ENCODE measurements at places on chromosomes 7 and 10.

DNA sequence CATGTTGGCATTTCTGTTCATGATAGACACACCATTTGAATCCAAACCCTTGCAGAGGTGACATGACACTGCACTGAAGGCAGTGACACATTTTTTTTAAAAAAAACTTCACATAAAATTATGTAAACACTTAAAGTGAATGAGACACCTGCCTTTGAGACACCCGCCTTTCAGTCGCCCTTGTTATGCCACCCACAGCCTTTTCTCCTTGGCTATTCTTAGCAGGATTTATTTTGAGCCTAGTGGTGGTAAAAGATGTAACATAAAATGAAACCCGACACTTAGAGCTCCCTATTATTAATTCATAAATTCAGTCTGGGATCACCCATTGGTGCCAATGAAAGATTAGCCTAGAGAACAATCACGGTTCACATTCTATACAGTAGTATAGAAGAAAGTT lies 161.3 kb downstream of the DYNC1I1 start:
- no peak for DNase-seq

DNA sequence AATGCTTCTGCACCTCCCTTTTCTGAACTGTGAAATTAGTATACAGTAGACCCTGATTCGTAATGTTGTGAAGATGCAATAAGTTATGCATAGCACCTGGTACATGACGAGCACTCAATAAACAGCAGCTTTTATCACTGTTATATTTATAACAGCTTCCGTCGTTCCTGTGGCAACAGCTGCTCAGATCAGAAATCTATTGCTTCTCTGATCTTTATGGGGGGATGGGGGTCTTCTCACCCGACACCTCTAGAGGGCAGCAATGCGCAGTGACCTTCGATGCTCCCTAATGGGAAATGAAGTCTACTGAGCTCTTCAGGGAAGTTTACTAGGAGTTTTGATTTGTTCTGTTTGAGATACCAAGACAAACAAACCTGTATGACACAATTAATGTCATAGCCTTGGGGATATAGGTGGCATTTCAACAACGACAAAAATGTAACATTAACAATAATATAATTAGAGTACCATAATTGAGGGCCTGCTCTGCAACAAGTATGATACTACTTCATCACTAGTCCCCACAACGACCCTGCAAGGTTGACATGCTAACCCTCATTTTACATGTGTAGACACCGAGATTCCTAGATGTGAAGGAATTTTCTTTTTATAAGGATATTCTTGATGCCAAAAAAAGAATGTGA lies 289.6 kb downstream of the SFMBT2 start:
- DNase-seq, result peak; percentile 29

- peak; percentile 10 for DNase-seq
Observed at GRCh38 chr7:12403287-12404181, at the start of gene VWDE. Gene VWDE, minus strand, starts transcription at chr7:12403865. Its CDS starts 149 bp downstream, at chr7:12403716.

DNA sequence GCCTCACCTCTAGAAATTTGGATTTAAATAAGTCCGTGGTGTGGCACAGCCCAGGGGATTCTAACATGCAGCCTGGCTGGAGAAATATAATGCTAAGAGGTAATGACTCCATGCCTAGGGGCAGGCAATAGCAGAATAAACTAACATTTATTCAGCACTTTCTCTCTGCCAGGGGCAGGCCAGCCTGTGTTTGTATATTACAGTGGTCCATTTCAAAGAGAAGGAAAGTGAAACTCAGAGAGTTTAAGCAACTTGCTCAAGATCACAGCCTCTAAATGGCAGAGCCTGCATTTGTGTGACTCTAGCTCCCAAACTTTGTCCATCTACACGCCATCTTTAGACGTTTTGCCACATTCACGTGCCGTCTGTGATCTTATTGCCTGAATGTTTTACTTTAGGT lies 6.7 kb upstream of the LRRC18 start:
- DNase-seq, result no peak

DNA sequence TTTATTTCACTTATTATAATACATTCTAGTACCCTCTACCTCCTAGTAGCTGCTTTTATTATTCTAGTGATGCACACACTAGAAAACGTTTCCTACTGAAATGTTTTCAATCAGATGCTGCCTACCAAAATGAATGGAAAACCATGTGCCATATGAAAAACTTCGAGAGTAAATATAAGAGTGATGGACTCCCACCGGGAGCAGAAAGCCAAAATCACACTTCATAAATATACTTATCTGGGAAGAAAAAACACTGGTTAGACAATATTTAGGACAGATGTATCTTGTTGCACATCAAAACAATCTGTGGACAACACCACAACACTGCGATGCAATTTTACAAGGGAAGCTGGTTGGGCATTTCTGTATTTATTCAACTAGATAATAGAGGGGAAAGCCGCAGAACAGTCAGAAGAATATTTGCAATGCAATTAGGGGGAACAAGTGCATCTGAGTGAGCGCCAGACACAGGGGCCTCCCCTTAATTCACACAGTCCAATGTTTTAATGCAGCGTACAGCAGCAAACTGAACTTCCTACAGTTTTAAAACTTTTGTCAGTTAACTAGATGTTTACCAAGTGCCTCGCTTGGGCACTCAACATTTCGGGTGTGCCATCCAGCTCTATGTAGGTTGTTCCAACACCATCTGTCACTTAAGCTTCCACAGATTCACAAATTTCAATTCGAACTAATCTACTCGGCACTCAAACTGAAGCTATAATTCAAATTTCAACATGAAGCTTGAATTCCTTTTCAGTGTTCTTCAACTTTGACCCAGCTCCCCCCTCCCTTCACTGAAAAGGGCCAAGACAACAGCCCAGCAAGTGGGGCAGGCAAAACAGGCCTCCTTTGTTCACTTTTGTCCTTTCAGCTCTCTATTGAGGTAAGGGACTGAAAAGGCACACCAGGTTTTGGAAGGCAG lies 7.4 kb downstream of the NRCAM start:
- DNase-seq, result no peak

GRCh38 chr7:66894463-66895080 lies 26.5 kb upstream of the TMEM248 start:
- peak; percentile 55 for DNase-seq

- no peak for DNase-seq
Observed at GRCh38 chr7:139059905-139060304, 24.1 kb upstream of the ZC3HAV1L start.

GRCh38 chr10:28403090-28403489 lies 100.2 kb upstream of the MPP7 start:
- no peak for DNase-seq

DNA sequence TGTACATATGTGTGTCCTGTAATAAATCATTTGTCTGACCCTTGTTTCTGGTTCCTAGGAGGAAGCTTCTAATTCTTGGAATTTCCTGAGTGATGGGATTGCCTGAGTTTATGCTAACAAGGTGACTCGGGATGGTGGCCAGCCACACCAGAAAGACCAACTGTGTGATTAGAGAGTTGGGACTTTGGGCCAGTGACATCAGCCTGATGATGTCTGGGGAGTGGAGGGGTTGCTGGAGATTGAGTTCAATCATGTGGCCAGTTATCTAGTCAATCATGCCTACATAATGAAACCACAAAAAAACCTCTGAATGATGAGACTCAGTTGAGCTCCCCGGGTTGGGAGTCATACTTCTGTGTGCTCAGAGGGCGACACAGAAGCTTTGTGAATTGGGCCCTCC lies 23.5 kb upstream of the CARD11 start:
- DNase-seq, result no peak

DNA sequence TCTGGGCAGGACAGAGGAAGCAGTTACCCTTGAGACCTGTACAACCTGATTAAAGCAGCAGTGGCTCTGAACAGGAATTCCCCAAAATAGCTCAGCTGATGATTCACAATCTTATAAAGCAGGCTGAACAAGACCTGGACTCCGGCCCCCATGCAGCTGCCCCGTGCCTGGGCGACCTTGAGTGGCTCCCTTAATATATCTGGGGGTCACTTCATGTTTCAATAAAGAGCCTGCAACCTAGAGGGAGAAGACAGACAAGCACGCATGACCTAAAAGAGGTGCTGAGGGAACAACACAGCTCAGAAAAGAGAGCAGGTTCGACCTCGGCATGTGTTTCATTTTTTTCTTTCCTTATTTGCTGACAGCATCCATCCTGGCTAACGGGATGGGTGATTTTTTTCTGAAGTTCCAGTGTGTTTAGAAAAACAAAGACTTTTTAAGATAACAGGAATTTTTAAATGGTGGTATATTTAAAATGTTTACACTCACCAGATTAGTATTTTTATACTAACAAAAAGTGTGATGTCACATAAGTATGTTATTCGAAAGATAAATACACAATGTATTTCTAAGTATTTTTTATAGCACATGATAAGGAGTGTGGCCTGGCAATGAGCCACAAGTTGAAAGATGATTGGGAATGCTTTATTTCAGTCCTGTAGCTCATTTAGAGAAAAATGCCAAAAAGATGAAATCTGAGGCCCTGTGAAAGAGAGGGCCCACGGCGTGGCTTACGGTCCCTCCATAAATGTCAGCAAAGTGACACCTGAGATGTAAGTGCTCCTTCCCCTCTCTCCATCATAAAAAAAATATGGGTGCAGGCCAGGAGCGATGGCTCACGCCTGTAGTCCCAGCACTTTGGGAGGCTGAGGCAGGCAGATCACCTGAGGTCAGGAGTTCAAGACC lies 161.3 kb downstream of the SLIT1 start:
- peak; percentile 72 for DNase-seq

- peak; percentile 38 for DNase-seq
Observed at GRCh38 chr7:142956951-142957623, 5.1 kb downstream of the KEL start.

- no peak for DNase-seq
Observed at GRCh38 chr7:144957998-144958397, 122.1 kb upstream of the TPK1 start.

GRCh38 chr10:99698504-99699080 lies 33.3 kb downstream of the COX15 start:
- no peak for DNase-seq

DNA sequence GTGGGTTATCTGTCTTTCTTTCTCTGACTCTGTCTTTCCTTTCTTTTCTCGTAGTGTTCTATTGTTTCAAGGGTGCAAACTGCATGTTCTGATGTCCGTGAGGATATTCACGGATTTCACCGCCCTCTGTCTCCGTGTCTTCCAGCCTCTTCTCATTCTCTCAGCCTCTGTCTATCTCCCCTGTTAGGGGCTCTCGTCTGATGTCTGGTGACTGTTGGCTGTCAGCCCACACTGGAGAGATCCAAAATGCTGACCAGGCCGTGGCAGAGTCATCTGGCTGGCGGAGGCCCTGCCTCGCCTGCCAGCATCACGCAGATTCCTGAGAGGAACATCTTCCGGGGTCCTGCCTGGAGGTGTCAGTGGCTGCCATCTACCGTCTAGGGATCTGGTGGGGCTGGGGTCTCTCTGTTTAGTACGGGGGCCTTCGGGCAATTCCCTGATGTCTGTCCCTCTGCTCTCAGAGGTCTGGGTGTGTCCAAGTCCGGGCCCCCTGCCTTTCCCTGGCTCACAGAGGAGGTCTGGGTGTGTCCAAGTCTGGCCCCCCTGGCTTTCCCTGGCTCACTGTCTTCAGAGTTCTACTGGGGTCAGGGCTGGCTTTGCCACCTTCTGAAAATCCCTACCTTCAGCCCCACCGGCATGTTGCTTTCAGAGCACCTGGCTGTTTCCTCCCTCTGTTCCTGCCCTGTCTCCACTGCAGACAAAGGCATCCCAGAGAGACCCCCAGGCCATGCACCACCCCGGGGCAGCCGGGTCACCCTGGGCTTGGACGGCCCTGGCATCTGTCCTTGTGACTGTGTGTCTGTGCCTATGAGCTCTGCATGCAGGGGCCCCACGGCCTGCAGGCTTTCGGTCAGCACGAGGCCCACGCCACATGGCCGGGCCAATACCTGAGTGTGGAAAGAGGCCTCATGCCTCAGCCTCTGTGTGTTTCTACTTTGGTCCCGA lies 14.0 kb upstream of the SCART1 start:
- no peak for DNase-seq

- DNase-seq, result no peak
Observed at GRCh38 chr7:70881167-70881847, 250.6 kb upstream of the GALNT17 start.

- peak; percentile 96 for DNase-seq
Observed at GRCh38 chr7:55086413-55087201, 67.8 kb downstream of the EGFR start.

DNA sequence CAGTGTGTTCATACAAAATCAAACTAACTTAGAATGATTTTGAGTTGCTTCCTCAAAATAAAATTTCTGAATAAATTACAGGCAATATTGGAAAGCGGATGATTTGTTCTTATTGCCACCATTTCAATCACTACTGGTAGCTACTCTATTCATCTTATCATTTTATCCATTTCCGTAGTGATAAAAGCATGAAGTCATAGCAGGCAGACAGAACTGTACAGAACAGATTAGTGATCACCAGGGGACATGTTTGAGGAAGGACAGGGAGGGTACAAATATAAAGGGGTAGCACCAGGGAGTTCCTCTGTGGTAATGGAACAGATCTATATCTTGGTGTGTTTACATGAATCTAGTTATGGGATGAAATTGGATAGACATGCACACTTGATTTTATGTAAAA lies 138.5 kb downstream of the WNT2 start:
- no peak for DNase-seq

DNA sequence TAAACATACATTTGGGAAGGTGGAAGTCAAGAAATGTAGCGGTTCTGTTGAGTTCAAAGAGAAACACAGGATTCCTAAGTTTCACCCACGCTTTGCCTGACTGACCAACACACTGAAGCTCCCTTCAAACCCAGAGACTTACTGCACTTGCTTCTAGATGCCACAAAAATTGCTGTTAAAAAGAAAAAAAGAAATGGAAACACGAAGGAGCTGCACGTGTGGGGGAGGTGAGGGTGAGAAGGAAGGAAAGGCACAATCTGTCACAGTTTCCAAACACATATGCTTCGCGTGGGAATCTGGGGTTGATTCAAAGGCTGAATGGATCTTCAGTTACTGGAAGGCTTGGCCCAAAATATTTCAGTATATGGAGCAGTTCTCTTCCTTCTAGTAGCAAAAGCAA lies 495.6 kb downstream of the DNAJB6 start:
- DNase-seq, result no peak

DNA sequence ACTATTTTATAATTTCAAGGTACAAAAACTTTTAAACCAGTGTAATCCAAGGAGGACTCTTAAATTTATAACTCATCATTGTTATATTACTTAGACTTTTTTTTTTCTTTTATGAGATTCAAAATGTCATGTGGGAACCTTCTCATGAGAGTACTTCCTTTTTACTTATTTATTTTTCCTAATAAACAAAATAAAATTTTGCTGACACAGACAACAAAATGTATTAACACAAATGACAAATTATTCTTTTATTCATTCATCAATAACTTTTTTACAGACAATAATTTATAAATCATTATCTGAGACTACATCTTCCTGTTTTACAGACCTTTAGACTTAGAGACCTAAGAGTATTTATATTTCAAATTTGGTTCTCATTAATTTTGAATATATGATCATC lies 706.2 kb downstream of the SUGCT start:
- no peak for DNase-seq

GRCh38 chr7:112307506-112307905 lies 101.0 kb downstream of the ZNF277 start:
- no peak for DNase-seq

GRCh38 chr10:90051053-90051452 lies 349.7 kb downstream of the KIF20B start:
- no peak for DNase-seq
